ENCODE measurements at places on chromosomes 1 and 21.

DNA sequence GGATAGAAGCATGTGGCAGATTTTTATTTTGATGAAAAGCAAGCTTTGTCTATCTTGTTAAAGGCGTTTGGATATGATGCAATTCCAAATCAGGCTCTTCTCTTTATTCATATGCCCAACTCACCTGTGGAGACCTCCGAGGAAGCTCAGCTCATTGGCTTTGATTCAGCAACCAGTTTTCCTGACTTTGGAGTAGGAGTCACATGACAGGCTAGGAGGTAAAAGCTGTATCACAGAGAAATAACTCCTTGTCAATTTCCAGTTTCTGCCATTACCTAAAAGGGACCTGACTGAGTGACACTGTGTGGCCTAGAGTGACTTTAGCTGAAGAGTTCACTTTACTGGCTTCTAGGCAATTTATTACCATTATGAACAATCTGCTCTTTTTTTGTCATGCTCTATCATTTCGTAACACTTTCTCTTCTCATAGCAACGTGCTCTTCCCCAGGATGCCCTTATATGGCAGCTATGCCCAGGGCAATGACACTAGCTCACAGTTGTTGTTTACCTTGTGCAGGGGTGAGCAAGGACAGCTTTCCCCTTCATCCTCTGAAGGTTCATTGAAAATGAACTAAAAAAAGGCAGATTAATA, 107.2 kb downstream of the KCNK1 start:
- DNase-seq: no peak

DNA sequence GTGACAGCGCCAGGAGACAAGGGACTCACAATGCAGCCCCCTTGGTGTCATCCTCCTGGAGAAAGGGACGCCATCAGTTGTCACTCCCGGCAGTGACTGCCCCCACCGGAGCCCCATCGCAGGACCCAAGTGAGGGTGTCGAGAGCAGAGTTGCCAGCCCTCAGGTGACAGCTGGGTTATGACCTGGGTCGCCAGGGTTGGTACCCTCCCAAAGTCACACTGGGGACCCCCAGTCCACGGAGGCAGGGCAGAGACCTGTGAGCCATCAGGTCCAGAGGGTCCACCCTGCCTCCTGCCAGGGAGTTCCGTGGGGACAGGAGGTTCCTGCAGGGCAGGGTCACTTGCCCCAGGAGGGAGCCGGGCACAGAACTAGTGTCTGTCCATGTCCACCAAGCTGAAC, 78.2 kb upstream of the IFFO2 start:
- no peak for DNase-seq

- no peak for DNase-seq
These were observed 168.8 kb upstream of the B3GALT2 start for GRCh38 chr1:193355178-193355577.

DNA sequence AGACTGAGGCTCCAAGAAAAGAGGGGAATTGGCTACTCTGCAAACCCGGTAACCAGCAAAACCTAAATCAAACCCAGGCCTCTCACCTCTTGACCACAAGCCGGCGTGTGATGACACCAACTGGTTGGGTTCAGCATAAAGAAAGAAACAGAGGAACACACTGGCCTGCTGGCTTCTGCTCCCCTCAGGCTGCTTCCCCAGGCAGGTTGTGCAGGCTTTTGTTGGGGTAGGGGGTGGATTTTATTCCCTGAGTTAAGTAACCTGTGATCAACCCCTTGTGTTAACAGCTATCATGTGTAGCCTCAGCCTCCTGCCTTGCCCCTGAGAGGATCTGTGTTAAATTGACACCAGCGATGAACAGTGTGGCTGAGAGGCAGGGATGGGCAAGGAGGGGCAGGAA, 111.6 kb upstream of the ZBTB40 start:
- DNase-seq: no peak

- peak; percentile 13 for DNase-seq
These were observed at the start of gene GPR161 for GRCh38 chr1:168136709-168137514. Gene GPR161, minus strand, starts transcription at chr1:168136930. Its CDS starts 32,080 bp downstream, at chr1:168104850.
